Dermis microvascular lymphatic vessel endothelial cell (primary cell): ENCODE measurements at places on chromosomes 2 and 18.
A peak's percentile ranks its signal among the peaks of the same experiment; 100 is the strongest.

GRCh38 chr2:180374502-180375281 is 367.6 kb upstream of the CWC22 start:
- DNase-seq: no peak

- DNase-seq: no peak
Measured at GRCh38 chr2:34664266-34664665, 1065.2 kb upstream of the FAM98A start.

DNA sequence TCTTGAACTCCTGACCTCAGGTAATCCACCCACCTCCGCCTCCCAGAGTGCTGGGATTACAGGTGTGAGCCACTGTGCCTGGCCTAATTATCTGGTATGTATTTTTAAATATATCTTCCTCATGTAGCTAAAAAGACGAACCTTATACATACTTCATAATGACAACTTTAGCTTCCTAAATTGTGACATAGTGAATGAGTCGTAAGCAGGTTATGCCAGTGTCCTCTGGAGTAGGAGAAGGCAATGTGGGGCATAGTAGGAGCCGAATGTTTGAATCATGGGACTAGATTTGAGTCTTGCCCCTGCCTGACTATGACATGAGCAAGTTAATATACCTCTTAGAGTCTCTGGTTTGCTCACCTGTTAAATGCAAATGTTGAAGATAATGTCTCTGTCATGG is 95.8 kb upstream of the FOSL2 start:
- DNase-seq: no peak

DNA sequence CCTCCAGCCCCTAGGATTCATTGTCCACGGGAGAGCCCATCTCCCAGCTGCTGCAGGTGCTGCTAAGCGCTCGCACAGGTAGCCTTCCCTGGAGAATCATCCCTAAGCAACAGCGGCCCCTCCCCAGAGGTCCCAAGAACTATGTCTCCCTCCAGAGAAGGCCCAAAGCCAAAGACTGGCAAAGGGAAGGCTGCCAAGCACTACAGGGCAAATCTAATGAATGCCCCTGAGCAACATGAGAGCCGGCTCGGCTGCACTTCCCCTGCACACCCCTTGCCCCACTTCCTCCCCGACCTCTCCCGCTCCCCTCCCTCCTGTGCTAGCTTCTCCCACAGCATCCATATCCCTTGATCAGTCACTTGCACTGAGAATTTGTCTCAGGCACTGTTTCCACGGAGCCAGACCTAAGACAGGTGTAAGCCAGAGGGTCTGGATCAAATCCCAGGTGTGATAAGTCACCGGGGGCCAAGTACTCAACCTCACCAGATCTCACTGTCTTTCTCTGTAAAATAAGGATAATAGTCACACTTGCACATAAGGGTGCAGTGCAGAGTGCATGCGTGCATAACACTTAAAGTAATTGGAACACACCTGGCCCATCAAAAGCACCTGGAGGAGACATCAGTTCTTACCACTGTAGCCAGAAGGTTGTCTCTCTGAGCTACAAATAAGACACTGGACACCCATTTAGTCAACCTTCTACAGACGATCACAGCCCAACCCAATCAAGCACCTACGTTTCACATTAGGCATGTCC is 20.1 kb upstream of the COL6A3 start:
- no peak for DNase-seq

DNA sequence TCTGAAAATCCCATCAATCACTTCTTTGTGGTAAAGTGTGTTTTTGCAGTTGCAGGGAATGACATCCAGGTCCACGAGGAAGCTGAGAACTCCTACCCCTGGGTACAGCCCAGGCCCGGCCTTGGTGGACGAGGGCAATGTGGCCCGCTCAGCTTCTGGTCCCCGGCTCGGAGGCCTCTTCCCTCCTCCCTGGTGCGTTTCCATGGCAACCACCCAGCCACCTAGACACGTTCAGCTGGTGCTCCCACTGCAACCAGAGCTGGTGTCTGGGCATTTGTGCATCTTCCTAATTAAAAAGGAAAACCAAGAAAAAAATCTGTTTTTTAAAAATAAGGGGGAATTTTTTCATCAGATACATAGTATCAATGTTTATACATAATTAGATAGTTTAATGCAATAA is 603.6 kb upstream of the SALL3 start:
- no peak for DNase-seq

- DNase-seq: no peak
Measured at GRCh38 chr2:221779614-221780067, 207.5 kb upstream of the EPHA4 start.

DNA sequence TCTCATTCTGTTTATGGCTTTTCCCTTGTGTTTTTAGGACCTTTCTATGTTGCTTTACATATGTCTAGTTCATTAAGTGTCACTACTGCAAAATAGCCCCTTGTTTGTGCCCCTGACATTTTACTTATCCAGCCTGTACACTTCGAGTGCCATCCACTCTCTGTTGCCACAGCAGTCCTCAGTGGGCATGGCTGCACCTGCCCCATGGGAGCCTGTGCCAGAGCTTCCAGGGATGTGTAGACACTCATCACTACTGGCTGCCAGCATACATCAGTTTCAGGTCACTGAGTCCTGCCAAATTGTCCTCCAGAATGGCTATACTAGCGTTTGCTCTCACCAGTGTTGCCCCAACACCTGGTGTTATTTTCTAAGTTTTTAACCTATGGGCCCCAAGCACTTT is 80.4 kb downstream of the ARMC9 start:
- DNase-seq: no peak

GRCh38 chr18:42559069-42559690 is 556.3 kb downstream of the RIT2 start:
- no peak for DNase-seq

- no peak for DNase-seq
Measured at GRCh38 chr2:27065128-27065527, 6.3 kb downstream of the OST4 start.

- no peak for DNase-seq
Measured at GRCh38 chr18:46723856-46724415, 32.9 kb downstream of the ST8SIA5 start.

- DNase-seq: no peak
Measured at GRCh38 chr2:105403783-105404698, 5.2 kb upstream of the FHL2 start.

GRCh38 chr2:68824831-68825230 is 46.4 kb downstream of the BMP10 start:
- DNase-seq: peak; percentile 48

DNA sequence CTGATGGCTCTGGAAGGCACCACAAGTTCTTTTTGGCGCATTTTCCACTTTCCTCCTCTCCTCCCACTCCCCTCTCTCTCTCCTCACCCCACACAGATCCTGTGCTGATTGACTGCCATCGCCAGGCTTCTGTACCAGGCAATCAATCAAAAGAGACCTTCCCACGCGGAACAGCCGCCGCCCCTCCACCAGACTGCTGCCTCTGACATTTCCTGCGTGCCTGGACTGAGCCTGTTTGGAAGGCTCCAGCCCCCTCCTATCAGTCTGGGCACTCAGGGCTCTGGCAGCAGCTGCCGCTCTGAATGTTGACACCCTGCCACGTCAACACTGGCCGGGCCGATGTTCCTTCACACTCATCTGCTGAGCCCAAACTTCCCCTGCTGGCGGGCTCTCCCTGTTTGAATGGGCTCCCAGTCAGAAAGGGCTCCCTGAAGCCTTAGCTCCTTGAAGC is 467.7 kb downstream of the EPHA4 start:
- DNase-seq: no peak

GRCh38 chr18:29060349-29060748 is 883.4 kb upstream of the CDH2 start:
- no peak for DNase-seq

DNA sequence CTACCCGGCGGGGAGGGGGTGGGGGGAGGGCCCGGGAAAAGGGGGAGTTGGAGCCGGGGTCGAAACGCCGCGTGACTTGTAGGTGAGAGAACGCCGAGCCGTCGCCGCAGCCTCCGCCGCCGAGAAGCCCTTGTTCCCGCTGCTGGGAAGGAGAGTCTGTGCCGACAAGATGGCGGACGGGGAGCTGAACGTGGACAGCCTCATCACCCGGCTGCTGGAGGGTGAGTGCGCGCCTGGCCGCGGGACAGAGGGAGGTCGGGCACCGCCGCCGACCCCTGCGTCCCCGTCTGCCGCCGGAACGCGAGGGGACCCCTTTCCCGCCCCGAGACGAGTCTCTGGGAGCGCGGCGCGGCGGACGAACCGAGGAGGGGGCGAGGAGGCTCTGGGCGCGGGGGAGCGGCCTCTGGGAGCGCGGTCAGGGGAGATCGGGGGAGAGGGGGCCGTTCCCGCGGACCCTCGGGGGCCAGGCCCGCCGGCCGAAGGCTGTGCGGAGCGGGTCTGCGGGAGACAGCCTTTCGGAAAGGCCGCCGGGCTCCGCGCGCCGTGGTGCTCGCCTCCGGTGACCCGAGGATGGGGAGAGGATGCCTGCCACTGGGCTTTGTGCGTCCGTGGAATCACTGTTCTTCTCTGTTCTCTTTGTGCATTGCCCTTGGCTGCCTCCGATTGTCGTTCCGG is 463 bp downstream of the PPP1CB start:
- DNase-seq: peak; percentile 30

- DNase-seq: peak; percentile 16
Measured at GRCh38 chr2:45669032-45669486, 17.6 kb downstream of the PRKCE start.

DNA sequence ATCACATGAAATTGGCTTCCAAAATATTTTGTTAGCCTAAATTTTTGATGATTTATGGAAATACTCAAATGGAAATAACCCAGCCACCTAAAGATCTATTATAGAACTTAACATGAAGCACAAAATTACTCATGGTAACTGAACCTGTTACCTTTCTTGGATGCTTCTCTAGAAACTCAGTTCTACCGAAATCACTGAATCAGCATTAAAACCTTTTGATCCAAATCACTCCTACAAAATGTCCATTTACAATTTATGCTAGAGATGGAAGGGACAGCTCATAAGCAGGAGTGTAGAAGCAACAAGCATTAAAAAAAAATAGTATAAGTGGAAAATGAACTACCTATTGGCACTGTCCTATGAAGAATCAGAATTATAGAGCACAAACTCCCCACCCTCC is 2.1 kb downstream of the PRPF40A start:
- DNase-seq: no peak

DNA sequence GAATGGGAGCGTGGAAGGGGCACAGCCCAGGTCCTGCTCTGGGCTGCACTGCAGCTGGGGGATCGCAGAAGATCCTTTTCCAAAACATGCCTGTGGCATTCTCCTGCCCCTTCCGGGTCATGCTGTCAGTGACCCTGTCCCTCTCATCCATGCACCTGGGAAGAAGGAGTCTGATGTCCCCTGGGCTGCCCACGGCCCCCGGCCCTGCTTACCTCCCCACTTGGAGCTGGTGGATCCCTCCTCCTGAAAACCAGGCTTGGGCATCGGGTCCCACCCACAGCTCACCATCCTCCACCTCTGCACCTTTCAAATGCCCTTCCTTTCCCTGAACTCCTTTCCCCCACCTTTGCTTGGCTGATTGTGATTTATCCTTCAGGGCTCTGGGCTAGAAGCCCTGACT is 11.8 kb downstream of the INHBB start:
- DNase-seq: no peak

DNA sequence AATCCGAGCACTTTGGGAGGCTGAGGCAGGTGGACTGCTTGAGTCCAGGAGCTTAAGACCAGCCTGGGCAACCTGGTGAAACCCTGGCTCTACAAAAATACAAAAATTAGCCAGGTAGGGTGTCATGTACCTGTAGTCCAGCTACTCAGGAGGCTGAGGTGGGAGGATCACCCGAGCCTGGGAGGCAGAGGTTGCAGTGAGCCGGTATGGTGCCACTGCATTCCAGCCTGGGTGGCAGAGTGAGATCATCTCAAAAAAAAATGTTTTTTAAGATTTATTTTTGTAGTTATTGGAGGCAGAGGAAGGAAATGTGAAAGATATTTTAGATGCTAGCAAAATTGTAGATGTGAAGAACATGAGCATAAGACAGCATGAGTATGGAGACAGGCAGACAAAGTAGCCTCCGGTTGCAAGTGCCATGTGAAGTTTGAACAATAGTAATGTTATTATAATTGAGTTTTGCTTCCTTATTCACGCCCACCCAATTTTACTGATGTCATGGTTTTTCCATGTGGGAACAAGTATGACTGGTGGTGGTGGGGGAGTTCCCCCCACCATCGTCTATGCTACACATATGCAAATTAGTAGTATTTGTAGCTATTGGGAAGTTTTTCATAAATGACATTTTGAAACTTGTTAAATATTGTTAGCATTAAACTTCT is 18.0 kb downstream of the REL start:
- DNase-seq: peak; percentile 48

- DNase-seq: no peak
Measured at GRCh38 chr2:231927566-231927890, 1.3 kb upstream of the NPPC start.

DNA sequence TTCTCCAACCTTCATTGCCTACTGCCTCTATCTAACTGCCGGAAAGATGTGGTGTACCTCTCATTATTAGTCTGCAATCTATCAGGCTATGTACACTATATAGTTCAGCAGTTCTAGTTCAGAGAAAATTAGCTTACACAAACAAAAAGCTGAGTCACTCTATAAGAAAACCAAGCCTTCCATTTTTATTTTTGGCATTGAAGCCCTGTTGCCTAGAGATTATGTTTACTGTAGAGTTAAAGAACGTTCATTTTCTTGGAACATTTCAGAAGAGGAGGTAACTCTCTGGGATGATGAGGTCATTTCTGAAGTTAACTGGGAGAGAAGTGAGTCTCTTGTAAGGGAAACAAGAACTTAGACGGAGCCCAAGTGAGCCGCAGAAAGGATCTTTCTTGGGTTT is 133.5 kb downstream of the FAM124B start:
- DNase-seq: no peak

DNA sequence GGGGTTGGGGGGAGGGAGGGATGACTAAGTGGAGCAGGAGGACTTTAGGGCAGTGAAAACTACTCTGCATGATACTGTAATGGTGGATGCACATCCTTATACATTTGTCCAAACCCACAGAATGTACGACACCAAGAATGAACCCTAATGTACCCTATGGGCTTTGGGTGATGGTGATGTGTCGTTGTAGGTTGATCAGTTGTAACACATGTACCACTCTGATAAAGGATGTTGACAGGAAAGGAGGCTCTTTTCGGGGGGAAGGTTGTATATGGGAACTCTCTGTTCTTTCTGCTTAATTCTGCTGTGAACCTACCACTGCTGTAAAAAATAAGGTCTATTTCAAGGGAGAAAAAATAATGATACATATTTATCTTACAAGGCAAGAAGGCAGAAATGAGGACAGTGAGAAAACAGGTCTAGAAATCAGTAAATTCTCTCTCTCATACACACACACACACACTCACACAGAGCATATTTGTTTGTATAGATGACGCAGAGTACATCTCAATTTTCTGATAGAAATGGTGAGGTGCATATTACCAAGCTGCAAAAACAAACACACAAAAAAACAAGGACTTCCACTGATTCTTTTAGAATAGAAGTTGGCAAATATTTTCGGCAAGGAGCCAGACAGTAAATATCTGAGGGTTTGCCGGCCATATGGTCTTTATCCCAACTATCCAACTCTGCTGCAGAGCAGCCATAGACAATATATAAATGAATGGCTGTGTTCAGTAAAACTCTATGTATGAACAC is 20.2 kb downstream of the FAM124B start:
- peak; percentile 82 for DNase-seq

GRCh38 chr2:28512607-28512965 is 16.7 kb downstream of the PLB1 start:
- no peak for DNase-seq
